Cortex of kidney (tissue), 1 donor: ENCODE measurements at places on chromosomes 4 and X.

DNA sequence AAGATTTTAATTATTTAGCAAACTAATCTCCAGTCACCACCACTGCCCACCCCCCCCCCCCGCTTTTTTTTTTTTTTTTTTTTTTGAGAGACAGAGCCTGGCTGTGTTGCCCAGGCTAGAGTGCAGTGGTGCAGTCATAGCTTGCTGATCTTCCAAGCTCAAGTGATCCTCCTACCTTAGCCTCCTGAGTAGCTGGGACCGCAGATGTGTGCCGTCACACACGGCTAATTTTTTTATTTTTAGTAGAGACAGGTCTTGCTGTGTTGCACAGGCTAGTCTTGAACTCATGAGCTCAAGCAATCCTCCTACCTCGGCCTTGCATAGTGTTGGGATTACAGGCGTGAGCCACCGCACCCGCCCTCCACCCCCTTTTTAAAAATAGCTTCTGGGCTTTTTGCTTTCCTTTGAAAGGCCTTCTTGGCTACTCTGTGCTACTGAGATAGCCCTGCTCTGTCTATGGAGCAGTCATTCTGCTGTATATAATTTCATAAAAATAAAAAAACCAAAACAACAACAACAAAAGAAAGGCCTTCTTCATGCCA, 18.7 kb downstream of the TXLNG start:
- DNase-seq, result no peak

GRCh38 chrX:57282568-57282967, 3.9 kb upstream of the FAAH2 start:
- no peak for DNase-seq

DNA sequence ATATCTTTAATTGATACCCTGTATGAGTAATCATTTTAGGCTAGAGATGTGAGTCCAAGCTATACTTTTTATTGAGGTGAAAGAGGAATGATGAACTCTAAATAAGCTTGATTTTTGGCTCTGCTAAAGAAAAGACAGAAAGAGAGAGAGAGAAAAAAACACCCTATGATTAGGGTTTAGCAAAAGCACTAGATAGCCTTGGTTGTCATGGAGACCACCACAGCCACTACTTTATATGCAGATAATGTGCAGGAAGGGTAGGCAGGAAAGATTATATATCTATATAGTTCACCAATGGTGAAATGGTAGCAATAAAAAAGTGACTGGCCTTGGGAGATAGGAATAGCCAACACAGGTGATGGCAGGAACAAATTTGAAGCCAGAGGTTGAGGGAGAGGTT, 69.9 kb upstream of the CAMK2D start:
- no peak for DNase-seq

GRCh38 chr4:3461515-3462291, 1.4 kb upstream of the DOK7 start:
- DNase-seq, result no peak

DNA sequence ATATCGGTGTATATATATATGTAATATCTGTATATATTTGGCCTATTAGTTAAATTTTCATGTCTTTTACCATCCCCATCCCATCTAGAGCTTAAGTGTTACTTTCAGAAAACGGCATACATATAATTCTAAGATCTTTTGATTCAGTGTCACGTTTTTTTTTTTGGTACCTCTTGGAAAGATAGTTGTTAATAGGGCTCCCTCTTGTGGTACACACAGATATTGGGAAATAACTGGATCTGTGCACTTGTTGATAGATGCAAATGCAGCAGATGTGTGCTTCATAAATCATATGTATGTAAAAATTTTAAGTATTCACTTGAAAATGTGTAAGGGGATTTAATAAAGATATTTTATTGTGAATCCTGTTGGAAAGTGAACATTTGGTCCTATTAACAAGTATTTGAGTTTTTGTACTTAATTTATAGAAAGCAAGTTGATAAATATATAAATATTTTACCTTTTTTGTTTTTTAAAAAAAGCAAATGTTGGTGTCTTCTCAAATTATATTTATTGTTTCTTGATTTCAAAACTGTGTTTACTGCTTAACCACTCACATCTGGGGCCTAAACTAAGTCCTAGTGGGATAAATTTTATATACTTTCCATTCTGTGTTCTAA, 74.7 kb downstream of the PAQR3 start:
- no peak for DNase-seq

DNA sequence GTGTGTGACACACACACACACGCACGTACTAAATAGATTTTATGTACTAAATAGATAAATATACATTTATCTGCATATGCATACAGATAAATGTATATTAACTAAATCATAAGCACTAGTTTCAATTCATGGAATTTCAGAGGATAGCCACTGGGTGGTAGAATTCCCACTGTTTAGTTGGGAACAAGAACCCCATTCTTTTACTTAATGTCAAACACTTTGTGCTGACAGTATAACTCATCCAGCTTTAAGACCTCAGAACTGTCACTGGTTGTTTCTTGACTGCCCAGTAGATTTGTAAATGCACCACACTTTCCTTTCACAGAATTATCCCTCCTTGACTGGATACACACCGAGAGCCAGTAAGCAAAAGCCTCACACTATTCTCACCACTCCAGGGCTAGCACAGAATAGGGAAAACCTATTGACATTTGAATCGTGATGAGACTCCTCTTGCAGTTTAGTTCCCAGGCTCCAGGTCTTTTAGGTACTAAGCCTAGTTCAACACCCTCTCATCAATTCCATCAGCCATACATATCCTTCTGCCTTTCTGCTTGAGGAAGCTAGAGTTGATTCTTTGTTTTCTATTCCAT, 32.4 kb downstream of the PPARGC1A start:
- no peak for DNase-seq

DNA sequence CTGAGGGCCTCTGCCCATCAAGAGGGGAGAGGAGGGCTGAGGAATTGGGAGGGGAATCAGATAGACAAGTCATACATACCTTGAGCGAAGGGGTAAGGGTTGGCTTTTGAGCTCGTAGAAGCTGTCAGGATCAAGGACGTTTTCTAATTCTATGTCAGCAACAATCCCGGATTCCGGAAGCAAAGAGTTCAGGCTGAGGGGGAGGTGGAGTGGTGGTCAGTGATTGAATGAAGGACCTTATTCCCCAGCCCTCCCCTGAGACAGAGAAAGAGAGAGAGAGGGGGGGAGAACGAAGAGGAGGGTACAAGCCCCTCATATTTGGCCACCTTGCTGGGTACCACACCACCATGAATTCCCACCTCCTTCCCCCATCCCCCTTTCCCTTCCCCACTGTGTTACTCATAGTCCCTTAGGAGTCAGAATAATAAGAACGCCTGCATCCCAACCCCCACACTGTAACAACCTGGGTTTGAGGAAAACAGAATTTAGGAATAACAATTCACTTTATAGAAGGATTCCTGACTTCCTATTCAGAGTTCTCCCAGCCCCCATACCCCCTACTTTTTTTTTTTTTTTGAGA, 2.7 kb downstream of the TFE3 start:
- no peak for DNase-seq

DNA sequence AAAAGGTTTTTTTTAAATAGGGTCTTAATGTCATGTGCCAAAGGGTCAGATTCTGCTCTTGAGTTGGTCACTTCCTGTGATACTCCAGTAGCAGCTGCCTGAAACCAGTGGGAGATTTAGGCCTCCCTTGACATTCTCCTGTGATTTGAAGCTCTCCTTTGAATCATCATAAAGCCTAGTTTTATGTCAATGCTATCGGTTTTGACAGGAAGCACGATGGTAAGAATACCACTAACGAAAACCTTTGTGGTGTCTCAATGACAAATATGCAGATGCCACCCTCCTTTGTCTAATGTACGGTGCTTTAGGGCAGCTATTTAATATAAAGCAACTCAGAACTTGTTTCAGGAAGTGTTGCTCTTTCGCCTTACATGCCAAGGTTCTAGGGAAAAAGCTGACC, 44.2 kb downstream of the CCNI start:
- no peak for DNase-seq

DNA sequence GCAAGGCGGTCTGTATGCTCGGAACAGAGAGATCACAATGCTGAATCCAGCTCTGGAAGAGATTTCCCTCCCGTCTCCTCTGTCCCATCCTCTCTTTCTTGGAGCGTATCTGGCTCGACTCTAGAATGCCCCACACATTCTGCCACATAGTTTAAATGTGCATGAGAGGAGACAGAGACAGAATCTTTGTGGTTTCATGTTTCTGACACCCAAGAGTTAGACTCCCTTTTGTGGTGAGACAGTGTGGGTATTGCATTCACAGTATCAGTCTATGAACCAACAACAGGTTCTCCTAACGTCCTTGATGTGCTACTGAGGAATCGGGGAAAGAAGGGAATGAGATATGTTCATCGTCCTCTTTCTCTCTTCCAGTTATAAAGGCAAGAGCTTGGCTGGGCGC, 25.3 kb downstream of the FAM47E start:
- DNase-seq, result no peak

DNA sequence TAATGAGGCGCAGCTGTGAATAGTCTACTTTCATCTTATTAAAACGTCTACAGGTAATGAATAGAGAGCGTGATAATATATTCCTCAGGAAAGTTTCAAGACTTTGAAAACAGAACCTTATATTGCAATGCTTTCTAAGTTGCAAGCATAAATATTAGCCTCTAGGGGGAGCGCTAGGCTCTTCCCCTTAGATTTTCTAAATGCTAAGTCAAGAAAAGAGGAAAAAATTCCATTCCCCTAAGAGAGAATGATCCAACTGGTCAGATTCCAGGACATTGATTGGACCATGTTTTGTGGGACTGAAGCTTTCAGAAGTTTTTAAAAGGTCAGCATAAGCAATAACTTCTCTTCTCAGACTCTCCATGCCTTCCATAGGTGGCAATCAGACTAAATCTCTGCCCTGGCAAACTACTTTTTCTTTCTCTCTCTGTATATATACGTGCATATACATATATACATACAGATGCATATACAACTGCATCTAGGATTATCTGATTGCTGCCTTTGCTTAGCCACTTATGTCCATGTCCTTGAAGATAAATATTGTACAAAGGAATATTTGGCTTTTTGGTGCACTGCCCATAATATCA, 492.9 kb downstream of the INPP4B start:
- DNase-seq, result no peak

DNA sequence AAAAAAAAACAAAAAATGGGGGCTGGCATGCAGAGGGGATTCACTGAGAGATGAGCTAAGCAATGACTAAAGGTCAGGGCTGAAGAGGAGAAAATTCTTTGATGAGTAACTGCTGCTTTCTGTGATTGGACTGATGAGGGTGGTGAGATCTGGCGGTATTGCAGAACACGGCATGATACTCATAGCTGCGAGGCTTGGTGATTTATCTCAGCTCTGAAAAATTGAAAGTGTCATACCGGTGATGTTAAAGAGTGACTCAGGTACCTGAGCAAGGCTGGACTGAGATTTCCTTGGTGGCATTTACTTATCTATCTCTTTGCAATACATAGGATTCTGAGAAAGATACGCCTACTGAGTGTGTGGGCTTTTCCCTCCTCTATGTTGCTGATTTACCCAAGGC, 204.1 kb upstream of the DDX53 start:
- DNase-seq, result no peak

DNA sequence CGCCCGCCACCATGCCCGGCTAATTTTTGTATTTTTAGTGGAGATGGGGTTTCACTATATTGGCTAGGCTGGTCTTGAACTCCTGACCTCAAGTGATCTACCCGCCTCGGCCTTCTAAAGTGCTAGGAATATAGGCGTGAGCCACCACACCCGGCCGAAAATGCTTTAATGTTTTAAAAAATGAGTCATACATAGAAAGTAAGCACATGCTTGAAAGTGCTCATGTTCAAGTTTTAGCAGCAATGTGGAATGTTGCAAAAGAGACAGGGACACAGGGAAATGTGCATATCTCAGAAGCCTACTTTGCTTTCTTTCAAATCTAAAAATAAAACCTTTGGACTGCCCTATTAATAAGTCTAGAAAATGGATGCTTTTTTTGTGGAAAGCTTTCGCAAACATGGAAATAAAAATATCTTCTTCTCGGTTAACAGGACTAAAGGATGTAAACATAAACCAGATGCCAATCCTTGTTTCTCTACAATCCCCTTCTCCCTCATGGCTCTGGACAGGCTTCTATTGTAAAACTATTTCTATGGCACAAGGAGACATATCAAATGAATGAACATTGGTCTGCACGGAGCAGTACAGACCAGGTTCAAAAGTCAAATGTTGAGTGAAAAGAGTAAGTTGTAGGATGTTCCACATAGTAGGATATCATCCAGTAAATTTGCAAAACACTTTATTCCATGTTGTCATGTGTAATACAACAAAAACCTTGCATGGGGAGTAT, 15.0 kb downstream of the MECP2 start:
- DNase-seq, result no peak

DNA sequence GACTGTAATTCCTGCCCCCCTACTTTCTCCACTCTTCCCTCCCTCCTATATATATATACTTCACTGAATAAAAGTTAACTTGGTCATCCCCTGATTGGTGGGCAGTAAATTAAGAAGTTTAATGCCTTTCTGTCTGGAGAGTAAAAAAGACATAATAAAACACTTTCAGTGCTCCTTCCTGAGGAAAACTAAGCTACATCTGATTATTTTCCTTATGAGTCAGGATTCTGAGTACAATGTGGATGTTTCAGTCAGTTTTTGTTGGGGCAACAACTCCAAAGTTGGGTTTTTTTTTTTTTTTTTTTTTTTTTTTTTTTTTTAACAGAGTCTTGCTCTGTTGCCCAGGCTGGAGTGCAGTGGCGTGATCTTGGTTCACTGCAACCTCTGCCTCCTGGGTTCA, 22.0 kb upstream of the SUPT20HL2 start:
- no peak for DNase-seq

- DNase-seq, result no peak
These were observed 138.9 kb upstream of the SMIM31 start for GRCh38 chr4:164614999-164615398.

GRCh38 chrX:132676561-132677186, 187.8 kb upstream of the MBNL3 start:
- no peak for DNase-seq

- no peak for DNase-seq
These were observed 32.7 kb downstream of the MECP2 start for GRCh38 chrX:154064637-154065435.

DNA sequence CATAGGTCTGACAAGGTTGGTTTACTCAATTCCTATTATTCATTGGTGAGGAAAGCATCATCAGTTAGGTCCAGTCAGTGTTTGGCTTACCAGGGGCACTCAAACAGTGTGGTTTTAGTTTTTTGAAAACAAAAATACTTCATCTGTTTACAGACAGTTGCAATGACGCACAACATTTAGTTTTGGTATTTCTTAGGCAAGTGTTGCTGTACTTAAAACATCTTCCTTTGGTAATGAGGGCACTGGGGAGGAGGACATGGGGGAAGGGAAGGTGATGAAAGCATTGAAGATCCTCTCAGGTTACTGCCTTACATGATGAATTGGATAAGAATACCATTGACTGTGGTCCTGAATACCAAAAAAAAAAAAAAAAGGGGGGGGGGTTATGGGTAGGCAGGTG, 93.7 kb upstream of the MAOA start:
- DNase-seq, result no peak

GRCh38 chr4:18075823-18076433, 54.4 kb upstream of the LCORL start:
- DNase-seq, result no peak

DNA sequence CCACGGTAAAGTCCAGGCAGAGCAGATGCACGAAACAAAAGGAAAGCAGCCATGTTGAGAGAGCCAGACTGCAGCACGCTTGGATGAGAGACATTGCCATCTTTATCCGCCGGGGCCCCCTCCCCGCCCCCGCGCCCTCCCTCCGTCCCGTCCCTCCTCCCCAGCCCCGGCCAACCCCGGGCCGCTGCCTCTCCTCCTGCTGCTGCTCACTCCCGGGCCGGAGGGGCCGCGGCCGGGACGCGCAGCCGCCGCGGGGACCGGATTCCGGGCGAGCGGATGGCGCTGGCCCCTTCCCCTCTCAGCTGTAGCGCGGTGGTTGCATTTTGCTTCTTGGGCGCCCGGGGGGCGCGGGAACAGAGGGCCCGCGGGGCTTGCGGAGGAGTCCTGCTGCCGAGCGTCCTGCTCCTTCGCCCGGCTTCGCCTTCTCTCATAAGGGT, 542 bp downstream of the RNF150 start:
- no peak for DNase-seq
